Lung (tissue), 17 donors: ENCODE measurements at places on chromosomes 1 and 21.

- DNase-seq = no peak
Observed at GRCh38 chr1:24505816-24506215, 3.2 kb downstream of the RCAN3 start.

DNA sequence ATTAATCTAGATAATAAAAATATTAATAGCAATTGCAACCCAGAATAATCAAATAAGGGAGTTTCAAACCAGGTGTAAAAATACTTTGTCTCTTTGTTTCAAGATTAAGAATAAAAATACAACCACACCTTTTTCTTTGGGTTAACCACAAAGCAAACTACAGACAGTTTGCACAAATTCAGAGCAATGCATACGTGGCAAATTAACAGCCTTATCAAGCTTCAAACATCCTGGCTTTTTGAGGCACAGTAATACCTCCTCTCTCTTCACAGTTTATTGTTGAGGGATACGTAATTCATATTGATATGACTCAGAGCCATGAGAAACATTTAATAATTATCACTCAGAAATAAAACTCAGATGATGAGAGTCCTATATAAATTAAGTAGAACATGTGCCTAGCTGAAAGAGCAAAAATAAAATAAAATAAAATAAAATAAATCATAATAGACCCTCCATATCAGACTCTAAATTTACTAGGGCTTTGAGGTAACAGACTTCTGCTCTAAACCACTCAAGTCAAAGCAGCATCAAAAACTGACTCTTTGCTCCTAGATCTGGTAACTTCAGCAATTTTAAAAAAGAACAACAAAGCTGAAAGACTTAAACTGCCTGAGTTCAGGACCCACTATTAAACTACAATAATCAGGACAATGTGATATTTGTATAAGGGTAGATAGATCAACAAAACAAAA is 11.4 kb downstream of the EDEM3 start:
- no peak for DNase-seq

GRCh38 chr21:25296252-25296651 is 311.0 kb downstream of the MRPL39 start:
- DNase-seq = peak; percentile 3

DNA sequence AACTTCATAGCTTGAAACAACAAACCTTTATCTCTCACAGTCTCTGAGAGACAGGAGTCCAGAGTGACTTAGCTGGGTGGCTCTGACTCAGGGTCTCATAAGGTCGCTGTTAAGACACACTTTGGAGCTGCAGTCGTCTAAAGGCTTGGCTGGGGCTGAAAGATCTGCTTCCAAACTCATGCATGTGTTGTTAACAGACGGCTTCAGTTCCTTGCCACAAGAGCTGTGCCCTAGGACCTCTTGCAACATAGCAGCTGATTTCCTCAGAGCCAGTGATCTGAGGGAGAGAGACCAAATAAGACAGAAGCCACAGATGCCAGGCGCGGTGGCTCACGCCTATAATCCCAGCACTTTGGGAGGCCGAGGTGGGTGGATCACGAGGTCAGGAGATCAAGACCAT is 176.8 kb downstream of the DISC1 start:
- peak; percentile 57 for DNase-seq
